ENCODE measurements at places on chromosomes 16 and 17.

- peaks cover 3% of the 10 kb centered on the region for H3K4me1 ChIP-seq
- H3K27me3 ChIP-seq, result no peaks in the 10 kb centered on the region
- DNase-seq, result peak; percentile 21
Measured at GRCh38 chr16:48907906-48908634, 298.1 kb upstream of the N4BP1 start.

- no peak for DNase-seq
- H3K27ac ChIP-seq, result no peak overlapping the region
- H3K4me1 ChIP-seq, result no peaks in the 10 kb centered on the region
- H3K27me3 ChIP-seq, result no peaks in the 10 kb centered on the region
- H3K4me3 ChIP-seq, result no peak overlapping the region
Measured at GRCh38 chr17:42894283-42895184, 6.1 kb upstream of the G6PC1 start.

DNA sequence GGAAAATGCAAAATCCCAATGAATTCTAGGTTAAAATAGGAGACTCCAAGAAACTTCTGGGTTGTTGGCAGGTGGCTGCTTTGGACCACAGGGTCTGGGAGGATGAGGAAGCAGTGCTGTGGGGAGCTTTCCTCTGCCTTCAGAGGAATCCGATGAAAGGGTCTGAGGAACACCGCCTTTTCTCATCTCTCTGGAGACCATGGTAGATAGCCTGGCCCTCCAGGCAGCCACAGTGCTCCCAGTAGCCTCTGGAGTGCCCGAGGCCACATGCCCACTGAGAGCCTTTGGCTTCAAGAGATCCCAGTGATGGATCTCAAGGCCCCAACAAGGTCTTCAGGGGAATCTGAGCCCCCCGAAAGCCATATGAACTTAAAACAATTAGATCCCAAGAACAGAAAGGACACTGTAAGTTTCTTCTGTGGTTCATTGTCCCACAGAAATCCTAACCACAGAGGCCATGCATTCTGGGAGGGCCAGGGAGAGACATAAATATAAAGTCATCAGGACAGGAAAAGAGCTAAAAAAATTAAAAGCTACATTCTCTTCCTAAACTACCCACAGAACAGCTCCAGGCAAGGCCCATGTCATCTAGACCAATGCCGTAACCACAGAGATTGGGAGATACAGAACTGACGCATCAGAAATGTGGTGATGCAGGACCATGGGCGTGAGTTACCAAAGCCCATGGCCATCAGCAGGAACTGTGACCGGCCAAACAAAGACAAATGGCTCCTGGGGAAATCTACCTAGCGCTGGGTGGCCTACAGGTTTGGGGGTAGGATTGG lies 24.3 kb downstream of the TK2 start:
- no peak overlapping the region for H3K4me3 ChIP-seq
- peaks cover 4% of the 10 kb centered on the region for H3K36me3 ChIP-seq
- peaks cover 4% of the 10 kb centered on the region for H3K4me1 ChIP-seq
- peak; percentile 92 for DNase-seq
- H3K27me3 ChIP-seq, result no peaks in the 10 kb centered on the region

DNA sequence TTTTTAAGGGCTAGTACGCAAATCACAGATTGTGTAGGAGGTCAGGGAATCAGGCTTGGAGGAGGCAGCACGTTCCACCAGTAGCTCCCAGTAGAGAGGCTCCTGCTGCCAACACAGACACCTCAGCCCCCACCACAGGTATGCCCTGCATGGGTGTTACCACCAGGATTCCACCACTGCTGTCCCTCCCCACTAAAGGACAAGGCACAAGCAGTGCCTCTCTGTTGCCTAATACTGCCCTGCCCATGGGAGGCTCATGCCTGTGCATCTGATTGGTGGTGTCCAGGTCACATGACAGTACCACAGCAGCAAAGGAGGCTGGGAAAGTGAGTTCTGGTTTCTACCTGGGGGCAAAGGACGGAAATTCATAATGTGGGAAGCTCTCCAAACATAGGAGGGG lies 33.6 kb upstream of the CACNG4 start:
- no peaks in the 10 kb centered on the region for H3K4me1 ChIP-seq
- H3K4me3 ChIP-seq, result no peak overlapping the region
- H3K36me3 ChIP-seq, result no peaks in the 10 kb centered on the region
- no peaks in the 10 kb centered on the region for H3K27me3 ChIP-seq
- no peak overlapping the region for H3K27ac ChIP-seq

GRCh38 chr16:15980329-15980728 lies 30.9 kb downstream of the ABCC1 start:
- H3K4me3 ChIP-seq, result no peak overlapping the region
- DNase-seq, result no peak
- H3K4me1 ChIP-seq, result no peaks in the 10 kb centered on the region
- no peaks in the 10 kb centered on the region for H3K27me3 ChIP-seq
- H3K36me3 ChIP-seq, result peaks cover 5% of the 10 kb centered on the region
